ENCODE measurements at places on chromosomes 6 and 20.

DNA sequence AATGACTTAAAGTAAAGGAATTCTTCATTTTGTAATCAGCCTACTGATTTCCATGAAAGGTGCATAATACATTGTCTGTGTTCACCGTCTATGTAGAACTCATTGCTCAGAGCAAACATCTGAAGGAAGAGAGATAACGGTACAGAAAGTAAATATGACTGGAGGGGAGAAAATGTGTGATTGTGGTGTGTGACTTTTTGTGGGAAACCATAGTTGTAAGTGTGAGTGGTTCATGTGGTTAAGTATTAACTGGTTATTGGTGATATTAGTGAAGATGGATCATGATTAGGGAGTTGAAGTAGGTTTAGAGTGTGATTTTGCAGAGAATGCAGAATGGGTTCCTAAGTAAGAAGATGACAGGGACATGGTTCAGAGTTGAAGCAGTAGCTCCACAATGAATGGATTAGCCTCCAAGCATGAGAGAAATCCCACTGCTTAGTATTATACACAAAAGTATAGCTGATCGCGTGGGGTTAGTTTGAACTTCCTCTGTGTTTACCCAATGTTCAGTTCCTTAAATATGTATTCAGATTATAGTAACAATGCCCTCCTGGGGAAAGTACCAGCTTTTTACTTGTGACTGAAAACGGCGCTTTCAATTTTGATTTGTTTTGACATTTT, 368.9 kb downstream of the UTRN start:
- no peaks in the 10 kb centered on the region for H3K27me3 ChIP-seq
- no peak for DNase-seq
- peaks cover 22% of the 10 kb centered on the region for H3K4me1 ChIP-seq
- H3K4me3 ChIP-seq, result no peak overlapping the region
- no peak overlapping the region for H3K27ac ChIP-seq

DNA sequence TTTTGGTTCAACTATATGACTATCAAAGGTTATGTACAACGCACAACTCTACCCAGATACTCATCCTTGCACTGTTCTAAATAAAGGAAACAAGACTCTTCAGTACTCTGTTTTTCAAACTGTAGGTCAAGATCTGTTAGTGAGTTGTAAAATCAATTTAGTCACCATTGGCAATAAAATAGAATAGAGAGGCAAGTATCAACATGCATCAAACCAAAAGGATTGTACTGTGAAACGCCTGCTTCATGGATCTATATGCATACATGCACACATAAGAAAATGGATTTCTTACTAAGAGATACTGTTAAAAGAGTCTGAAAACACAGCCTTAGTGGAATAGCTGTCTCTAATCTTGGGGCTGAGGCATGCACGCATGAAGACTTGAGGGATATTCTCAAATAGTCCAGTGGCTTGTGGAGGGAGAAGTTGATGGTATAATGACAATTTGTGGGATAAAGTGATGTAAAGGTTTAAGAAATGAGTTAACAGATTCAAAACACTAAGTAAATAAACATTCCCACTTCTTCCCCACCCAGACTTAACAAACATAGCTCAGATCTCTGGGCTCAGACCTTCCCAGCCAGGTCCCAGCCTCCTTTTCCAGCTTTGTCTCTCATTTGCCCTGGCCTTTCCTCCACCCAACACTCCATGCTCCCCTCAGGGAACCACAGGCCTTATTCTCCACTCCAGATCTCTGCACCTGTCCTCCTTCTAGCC, 10.7 kb upstream of the LZTS3 start:
- no peaks in the 10 kb centered on the region for H3K4me1 ChIP-seq
- DNase-seq, result no peak
- H3K36me3 ChIP-seq, result no peaks in the 10 kb centered on the region
- no peak overlapping the region for H3K27ac ChIP-seq

- DNase-seq, result no peak
- no peaks in the 10 kb centered on the region for H3K27me3 ChIP-seq
- no peaks in the 10 kb centered on the region for H3K36me3 ChIP-seq
- H3K27ac ChIP-seq, result no peak overlapping the region
Measured at GRCh38 chr6:27095914-27096313, 151.6 kb upstream of the PRSS16 start.

DNA sequence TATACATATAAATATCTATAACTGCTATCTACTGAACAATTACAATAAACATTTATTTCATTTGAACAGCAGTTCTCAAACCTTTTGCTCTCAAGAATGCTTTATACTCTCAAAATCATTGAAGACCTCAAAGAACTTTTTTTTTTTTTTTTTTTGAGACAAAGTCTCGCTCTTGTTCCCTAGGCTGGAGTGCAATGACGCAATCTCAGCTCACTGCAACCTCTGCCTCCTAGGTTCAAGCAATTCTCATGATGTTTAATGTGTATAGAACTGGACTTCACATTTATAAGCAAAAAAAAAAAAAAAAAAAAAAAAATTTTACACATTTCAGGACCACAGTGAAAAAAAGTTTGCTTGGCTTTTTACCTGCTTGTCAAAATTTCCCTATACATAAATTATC, 11.7 kb downstream of the UBE2V1 start:
- no peak overlapping the region for H3K27ac ChIP-seq
- H3K4me3 ChIP-seq, result no peak overlapping the region
- DNase-seq, result no peak
- H3K4me1 ChIP-seq, result peaks cover 62% of the 10 kb centered on the region
- no peaks in the 10 kb centered on the region for H3K27me3 ChIP-seq
- no peaks in the 10 kb centered on the region for H3K36me3 ChIP-seq

DNA sequence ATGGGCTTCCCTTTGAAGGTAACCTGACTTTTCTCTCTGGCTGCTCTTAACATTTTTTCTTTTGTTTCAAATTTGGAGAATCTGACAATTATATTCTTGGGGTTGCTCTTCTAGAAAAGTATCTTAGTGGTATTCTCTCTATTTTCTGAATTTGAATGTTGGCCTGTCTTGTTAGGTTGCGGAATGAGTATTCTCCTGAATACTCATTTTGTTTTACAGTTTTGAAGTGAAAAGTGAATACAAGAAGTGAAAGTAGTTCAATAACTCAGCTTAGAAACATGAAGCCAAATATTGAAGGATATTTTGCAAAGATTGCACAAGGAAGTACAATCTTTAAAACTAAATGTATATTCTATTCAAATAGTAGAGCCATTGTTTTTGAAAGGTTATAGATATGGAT, 120.2 kb upstream of the MAP3K4 start:
- no peak overlapping the region for H3K4me3 ChIP-seq
- H3K27me3 ChIP-seq, result no peaks in the 10 kb centered on the region
- H3K4me1 ChIP-seq, result no peaks in the 10 kb centered on the region
- no peaks in the 10 kb centered on the region for H3K36me3 ChIP-seq
- no peak for DNase-seq

GRCh38 chr6:1838604-1839213, 229.0 kb downstream of the FOXC1 start:
- no peak overlapping the region for H3K27ac ChIP-seq
- no peaks in the 10 kb centered on the region for H3K27me3 ChIP-seq
- H3K4me3 ChIP-seq, result no peak overlapping the region

DNA sequence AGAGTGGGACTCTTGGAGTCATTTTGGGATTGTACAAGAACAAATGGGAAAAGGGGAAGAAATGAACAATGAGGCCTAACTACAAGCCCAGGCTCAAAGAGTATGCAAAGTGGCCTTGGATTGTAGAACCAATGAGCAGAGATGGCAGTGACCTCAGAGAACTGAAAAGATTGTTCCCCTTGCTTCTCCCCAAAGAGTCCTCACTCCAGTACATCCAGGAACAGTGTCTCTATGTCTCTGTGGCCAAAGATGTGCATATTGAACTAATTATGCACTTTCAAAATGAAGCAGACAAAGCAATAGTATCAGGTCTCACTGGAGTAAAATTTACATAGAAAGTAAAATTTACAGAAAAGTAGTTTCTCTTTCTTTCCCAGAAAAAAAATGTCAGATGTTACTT, 81.0 kb downstream of the SMLR1 start:
- no peak overlapping the region for H3K27ac ChIP-seq
- H3K4me1 ChIP-seq, result no peaks in the 10 kb centered on the region
- H3K27me3 ChIP-seq, result no peaks in the 10 kb centered on the region
- no peaks in the 10 kb centered on the region for H3K36me3 ChIP-seq
- DNase-seq, result no peak
- H3K4me3 ChIP-seq, result no peak overlapping the region
